Suppressor macrophage (primary cell): ENCODE measurements at places on chromosomes 5 and 9.

DNA sequence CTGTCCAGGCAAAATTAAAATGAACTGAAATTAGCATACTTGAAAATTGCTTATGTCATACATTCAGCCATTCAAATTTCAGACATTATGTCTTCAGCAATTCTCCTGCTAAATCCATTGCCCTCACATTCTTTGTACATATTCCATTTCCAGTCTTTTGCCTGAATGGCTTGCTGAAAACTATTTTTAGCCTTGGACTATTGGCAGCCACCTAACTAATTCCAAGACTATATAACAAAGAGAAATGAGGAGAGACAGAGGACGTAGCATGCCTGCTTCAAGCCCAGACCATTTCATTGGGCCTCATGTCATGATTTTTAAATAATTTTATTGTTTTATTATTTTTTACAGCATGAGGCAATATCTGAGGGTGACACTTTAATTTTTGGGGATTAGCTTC lies 100.3 kb downstream of the MRPS30 start:
- no peak for DNase-seq

DNA sequence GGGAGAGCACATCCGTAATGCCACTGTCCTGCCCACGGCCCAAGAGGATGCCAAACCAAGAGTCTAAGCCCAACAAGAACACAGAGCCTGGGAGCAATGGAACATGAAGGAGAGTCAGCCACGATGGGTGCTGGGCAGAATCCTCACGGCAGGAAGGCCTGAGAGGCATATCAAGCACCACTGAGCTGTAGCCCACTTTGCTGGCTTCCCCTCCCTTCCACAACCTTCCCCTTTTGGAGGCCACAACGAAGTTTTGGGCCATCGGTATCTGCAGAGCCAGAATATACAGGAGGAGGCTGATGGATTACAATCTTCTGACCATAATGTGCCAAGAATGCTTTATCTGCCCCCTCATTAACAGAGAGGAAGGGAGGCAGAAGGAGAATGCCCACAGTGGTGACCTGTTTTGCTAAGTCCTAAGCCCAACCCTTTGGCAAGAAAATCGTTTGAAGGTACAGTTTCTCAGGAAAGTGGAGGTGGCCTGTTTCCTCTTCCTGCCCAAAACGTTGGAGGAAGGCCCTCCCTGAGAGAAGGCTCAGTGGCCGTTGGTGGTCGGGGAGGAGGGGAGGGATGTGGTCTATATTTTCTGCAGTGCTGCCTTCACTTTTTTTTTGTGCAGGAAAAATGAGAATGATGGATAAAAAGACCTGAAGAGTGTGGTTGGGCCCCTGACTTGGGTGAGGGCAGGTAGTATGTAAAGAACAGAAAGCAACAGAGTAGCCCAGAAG lies 26.2 kb downstream of the MACROH2A1 start:
- no peak for DNase-seq

DNA sequence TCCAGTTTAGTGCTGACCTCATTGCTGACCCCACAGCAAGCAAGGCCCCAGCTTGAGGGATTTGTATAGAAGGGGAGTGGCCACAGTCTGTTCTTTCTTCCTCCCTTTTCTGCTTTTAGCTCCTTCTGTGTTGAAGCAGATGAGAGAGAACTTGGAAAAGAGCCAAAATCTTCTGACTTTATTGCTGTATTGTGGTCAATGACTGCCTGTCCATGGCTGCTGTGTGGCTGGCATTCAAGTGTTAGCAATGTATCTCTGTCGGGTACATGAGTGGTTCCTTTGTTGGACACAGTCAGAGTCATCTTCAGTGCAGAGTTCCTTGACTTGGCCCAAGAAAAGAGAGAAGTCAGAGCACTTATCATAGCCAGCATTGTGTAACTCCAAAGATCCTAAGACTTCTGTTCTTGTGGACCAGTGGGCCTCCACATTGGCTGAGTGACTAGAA lies 154.1 kb downstream of the LRRC70 start:
- peak; percentile 73 for DNase-seq

- peak; percentile 46 for DNase-seq
Measured at GRCh38 chr5:65961633-65962032, 35.3 kb downstream of the ERBIN start.

DNA sequence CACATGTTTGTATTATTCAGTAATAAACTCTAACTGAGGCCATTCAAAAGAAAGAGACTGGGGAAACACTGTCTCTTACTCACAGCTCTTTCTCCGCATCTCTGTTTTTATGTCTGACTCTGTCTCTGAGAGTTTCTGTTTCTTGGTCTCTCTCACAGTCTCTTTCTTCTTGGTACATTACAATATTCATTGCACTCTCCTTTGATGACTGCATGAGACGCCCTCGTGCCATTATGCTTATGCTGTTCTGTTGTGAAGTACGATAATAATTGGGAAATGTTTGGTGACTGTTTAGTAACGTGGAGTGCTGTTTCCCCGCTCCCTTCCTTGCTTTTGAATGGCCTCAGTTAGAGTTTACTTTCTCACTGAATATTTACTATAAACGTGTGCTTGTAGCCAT lies 25.3 kb upstream of the TLX3 start:
- no peak for DNase-seq

- no peak for DNase-seq
Measured at GRCh38 chr9:89532478-89532877, 34.6 kb upstream of the SEMA4D start.

DNA sequence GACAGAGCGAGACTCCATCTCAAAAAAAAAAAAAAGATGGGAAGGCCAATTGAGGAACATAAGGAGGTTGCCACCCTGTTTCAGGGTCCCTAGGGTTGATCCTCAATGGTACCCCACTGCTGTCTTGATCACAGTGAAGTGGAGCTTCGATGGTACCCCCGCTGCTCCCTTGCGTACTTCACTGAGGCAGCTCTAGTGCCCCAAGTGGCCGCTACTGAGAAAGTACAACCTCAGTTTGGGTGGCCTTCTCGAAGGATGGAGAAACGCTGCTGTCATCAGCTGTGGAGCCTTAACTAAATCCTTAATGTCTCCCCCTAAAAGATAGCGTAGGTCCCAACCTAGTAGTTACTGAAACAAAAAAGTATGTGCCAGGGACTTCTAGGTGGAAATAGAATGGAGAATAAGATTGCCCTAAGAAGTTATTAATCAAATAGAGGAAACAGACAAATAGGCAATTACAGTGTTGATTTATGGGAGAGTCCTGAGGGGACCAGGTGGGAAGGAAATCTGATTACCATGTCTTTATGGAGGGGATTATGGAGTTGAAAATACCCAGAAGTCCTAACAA lies 6.3 kb downstream of the TESK1 start:
- peak; percentile 73 for DNase-seq

GRCh38 chr5:134206627-134207160 lies 19.2 kb downstream of the PPP2CA start:
- no peak for DNase-seq

GRCh38 chr9:70137577-70137976 lies 93.9 kb downstream of the MAMDC2 start:
- no peak for DNase-seq

GRCh38 chr9:21833090-21833801 lies 30.8 kb downstream of the MTAP start:
- DNase-seq: peak; percentile 49

- no peak for DNase-seq
Measured at GRCh38 chr5:8695902-8696845, 827.2 kb downstream of the MTRR start.

DNA sequence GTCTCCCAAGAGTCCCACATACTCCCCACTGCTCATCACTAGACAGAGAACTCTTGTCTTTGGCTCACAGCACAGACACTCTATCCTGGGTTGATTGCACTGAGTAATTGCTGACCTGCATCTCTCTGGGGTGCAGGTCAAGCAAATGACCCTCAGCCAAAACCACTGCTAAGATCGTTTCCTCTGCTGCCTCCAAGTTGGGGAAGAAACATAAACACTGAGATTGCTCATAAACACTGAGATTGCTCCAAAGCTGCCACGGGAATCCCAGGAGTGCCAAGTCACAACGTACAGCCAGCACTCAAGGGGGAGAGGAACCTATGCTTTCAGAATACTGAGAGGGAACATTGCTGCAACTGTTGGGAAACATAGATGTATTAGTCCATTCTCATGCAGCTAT lies 1402.1 kb upstream of the ACO1 start:
- DNase-seq: no peak

DNA sequence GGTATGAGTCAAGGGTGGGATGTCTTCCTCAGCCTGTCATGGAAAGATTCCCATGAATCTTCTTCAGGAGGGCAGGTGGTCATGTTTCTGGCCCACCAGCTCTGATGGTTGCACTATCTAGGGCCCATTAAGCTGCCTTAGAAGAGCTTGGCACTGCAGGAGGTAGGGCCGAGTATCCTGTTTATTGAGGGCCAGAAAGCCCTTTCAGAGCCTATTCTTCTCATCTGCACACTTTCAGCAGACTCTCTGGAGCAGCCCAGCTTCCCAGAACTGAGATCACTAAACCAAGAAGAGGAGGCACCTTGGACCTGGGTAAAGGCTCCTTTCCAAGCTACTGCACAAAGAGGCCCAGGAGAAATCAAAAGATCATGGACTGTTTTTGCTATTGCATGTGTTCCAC lies 146.5 kb downstream of the MTX3 start:
- no peak for DNase-seq

DNA sequence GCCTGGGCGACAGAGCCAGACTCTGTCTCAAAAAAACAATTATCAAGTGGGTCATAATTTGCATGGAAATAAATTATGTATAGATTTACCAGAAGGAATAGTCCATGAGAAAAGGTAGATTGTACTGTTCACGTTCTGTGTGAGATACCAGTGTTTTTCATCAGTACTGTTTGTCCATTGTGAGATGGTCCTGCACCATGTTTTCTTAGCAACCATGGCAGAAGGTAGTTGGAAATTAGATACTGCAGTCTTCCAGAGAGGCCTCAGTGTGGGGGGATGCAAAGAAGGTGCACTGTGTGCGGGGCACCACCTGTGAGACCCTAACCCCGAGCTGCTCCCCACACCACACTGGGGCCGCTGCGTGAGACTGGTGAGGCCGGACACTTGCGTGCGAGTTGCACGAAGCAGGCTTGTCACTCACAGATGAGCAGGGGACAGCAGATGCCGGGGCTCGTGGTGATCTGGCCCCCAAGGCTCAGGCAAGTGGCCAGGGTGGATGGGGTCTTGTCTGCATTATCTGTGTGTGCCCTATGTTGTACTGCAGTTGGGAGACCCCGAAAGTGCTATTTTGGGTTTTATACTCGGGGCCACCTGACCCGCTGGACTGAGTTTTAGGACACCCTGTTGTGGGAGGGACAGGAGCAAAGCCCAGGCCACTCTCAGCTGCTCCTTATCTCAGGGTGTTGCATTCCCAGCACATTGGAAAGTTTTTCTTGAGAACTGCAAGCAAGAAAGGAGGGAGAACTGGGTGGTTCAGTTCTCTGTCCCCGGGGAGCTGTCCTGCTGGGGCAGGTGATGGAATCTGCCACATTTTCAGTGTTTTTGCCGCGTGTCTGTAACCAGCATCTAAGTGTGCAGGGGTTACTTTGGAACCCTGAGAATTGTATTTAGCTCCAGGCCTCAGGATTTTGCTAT lies 61.9 kb downstream of the EHMT1 start:
- no peak for DNase-seq

DNA sequence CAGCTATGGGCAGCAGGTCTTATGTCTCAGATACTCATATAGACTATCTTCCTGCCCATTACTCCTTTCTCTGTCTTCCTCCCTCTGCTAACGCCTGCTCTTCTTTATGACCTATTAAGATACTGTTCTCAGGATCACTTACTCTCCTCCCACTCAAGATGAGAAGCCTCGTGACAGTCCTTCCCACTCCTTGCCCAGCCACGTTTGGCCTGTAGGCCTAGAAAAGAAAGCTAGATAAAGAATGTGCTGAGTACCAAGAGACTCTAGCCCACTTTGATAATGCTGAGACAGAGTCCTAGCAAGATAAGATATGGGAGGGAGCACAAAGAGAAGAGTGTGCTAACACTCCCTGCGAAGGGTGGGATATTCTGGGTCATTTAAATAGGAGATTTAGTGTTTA lies 6.8 kb upstream of the DENND4C start:
- peak; percentile 81 for DNase-seq

GRCh38 chr5:135596157-135596763 lies 17.5 kb upstream of the CXCL14 start:
- DNase-seq: no peak

DNA sequence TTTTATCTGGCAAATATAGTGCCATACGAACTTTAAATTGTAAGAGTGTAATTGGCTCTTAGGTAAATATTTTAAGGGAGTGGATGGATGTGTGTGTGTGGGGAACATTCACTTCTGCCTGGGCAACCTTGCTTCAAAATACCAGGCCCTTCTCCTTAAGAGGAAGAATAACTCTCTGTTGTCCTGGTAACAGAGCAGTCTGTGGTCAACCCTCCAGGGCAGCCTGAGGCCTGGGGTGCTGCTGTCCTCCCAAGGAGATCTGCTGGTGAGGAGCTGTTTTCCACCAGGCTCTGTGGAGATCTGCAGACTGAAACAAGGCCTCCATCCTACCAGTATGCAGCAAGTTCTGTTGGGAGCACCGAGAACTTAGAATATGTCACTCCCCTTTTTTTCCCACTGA lies 325.2 kb downstream of the PSAT1 start:
- DNase-seq: peak; percentile 41

GRCh38 chr9:21461377-21461776 lies 20.7 kb downstream of the IFNE start:
- no peak for DNase-seq

DNA sequence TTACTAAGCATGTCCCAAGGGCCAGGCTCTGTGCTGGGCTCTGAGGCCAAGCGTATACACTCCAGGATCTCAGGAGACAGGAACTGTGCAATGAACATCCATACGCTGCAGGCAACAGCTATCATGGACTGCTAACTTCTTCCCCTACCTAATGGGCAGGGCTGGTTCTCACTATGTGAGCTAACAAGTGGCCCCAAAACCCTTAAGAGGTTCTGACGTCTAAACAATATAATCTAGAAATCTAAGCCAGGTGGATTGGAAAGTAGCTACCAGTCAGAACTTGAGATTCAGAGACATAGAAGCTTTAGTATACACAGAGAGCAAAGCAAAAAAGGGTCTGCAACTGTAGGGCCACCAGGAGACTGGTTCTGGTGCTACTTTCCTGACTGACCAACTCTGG lies 27.6 kb downstream of the ABCA1 start:
- no peak for DNase-seq

DNA sequence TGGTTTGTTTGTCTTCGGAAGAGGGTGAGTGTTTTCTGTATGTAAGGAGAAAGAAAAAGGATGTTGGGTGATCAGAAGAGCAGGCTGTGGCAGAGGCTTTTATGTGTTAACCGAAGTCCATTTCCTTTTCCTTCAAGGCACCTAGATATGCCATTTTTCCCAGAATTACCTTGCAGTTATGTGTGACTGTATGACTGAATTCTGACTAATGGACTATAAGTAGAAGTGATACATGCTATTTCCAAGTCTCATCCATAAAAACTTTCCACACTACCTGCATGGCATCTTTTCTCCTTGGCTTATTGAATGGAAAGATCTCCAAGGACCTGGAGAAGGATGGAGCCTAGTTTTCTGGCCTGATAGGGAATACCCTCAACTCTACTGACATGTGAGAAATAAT lies 10.6 kb upstream of the NDUFS4 start:
- DNase-seq: no peak

- no peak for DNase-seq
Measured at GRCh38 chr5:180238631-180239030, 29.6 kb upstream of the RASGEF1C start.
